Fibroblast of lung (primary cell): ENCODE measurements at places on chromosomes 3 and 15. TPM values are rescaled to one million over a fixed set of nuclear protein-coding genes. Genes with fewer than 3 reads are reported as not detected.

GRCh38 chr3:87626546-87626945 lies 350.2 kb upstream of the POU1F1 start:
- H3K27ac ChIP-seq: no peak overlapping the region
- DNase-seq: no peak
- H3K36me3 ChIP-seq: no peaks in the 10 kb centered on the region
- no peak overlapping the region for H3K4me3 ChIP-seq
- no peaks in the 10 kb centered on the region for H3K27me3 ChIP-seq

DNA sequence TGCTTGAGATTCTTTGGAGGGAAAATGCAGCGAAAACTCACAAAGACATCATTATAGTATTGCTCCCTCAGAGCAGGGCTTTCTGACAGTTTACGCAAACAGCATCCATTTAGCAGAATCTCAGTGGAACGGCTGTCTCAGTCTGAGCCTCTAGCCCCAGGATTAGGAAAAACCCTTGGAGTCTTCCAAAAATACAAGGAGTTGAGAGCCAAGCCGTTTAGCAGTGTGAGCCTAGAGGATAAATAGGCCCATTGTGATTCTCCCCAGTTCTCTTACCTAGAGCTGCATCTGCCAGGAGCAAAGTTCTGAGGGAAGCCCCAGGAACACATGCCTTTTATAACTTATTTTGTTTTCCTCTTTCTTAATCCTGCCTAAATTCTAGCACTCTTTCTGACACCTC lies 359.6 kb downstream of the NTRK3 start:
- H3K4me1 ChIP-seq: no peaks in the 10 kb centered on the region
- no peak for DNase-seq
- no peak overlapping the region for H3K4me3 ChIP-seq
- no peak overlapping the region for H3K27ac ChIP-seq
- no peaks in the 10 kb centered on the region for H3K36me3 ChIP-seq
- no peaks in the 10 kb centered on the region for H3K27me3 ChIP-seq

FEZF2 gene
- total RNA-seq: not detected in 2 replicates

GRCh38 chr15:69500339-69500738 lies 47.7 kb downstream of the RPLP1 start:
- H3K36me3 ChIP-seq: no peaks in the 10 kb centered on the region
- H3K4me3 ChIP-seq: no peak overlapping the region
- H3K27ac ChIP-seq: no peak overlapping the region
- DNase-seq: no peak

SV2B gene
- under 0.01 and 0.26 TPM in 2 replicates for total RNA-seq

- H3K27ac ChIP-seq: no peak overlapping the region
- H3K27me3 ChIP-seq: no peaks in the 10 kb centered on the region
- no peak overlapping the region for H3K4me3 ChIP-seq
- no peaks in the 10 kb centered on the region for H3K36me3 ChIP-seq
- no peaks in the 10 kb centered on the region for H3K4me1 ChIP-seq
These were observed 18.5 kb upstream of the CMTM8 start for GRCh38 chr3:32220006-32220405.
